ENCODE measurements at places on chromosomes 2 and 18.

DNA sequence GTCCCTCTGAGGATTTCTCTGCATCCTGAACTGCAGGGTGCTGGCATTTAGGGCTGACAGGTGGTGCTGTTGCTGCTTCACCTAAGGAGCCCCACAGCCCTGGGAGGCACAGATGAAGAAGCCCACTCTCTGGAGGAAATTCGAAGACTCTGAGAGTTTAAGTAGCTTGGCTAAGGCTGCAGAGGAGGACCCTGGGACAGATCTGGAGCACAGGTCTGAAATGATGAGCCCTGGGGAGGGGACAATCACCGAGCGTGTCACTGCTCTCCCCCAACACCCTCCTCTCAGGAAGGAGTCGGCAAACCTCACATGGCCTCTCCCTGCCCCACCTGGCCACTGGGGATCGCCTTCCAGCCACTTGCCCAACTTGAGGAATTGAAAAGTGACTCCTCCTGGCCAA lies 18.6 kb downstream of the CYP27C1 start:
- no peak for DNase-seq

DNA sequence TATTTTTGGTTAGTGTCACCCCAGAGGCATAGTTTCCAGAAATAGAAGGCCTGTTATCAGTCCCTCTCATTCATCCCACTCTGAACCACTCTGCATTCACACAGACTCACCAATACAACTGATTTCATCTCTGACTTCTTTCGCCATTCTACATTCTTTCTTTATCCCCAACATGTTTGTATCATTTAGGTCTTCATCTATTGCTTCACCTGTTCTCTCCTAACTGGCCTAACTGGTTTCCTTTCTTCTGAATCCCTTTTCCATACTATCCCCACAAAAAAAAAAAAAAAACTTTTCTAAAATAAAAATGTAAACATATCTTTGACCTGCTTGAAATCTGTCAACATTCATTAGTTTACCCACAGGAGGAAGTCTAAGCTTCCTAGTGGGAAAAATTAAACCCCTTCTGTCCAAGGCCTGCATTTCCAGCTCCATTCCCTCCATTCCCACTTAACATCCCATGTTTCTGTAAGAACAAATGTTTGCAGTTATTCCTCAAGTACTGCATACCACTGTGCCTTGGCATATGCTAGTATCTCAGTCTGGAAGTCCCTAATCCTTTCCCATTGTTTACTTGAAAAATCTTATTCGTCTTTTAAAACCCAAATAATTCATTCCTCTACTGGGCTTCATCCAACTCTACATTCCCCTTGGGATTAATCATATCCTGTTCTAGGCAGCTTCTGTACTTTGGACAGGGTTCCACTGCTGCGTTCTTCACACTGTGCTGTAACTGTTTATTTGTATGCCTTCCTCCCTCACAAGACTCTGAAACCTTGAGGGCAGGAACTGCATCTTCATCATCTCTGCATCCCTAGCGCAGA lies 68.5 kb downstream of the FIGN start:
- DNase-seq: no peak

DNA sequence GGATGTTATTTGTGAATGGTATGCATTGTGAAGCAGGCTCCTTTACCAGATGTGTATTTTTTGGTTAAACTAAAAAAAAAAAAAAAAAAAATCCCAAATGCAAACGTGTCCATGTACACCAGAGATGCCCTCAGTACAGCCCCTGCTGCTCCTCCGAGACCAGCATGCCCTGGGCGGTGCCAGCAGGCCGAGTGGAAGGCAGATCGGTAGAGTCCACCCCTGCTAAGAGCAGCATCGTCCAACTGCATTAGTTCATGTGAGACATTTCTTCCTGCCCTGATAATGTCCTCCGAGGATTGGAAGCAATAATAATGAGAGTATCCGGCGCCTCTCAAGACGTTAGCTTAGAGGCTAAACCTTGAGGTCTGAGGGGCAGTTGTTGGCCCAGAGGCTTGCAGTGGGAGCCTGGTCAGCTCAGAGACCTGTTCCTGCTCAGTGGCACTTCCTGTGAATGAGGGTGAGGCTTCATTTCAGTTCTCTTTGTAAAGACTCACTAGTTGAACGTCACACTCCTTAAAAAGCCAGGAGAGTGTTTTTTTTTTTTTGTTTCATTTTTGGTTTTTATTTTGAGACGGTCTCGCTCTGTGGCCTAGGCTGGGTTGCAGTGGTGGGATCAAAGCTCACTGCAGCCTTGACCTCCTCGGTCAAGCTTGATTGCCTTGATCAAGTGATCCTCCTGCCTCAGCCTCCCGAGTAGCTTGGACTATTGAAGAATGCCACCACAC lies 5.6 kb downstream of the SLC66A3 start:
- no peak for DNase-seq

GRCh38 chr18:49573835-49574234 lies 12.0 kb downstream of the LIPG start:
- DNase-seq: no peak

DNA sequence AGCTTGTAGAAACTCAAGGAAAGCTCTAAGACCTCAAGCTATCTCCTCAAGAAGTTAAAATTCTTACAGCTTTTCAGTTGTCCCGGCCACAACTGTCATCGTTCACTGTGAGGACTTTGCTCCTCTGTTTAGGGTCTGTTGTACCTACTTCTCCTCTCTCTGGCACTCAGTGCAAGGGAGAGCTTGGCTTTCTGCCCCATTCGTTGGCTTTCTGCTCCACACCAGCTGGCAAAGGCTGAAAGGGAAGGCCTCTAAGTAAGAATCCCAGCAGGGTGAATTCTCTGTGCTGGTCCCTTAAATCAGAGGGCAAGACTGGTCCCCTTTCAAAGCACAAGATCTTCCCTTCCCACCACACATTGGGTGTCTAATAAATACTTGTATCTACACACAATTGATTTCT lies 17.3 kb downstream of the ZBTB7C start:
- DNase-seq: no peak

GRCh38 chr2:43794956-43795355 lies 21.1 kb downstream of the DYNC2LI1 start:
- no peak for DNase-seq

- no peak for DNase-seq
These were observed 12.5 kb upstream of the ARMC9 start for GRCh38 chr2:231185886-231186285.

GRCh38 chr2:239232195-239232578 lies 168.6 kb downstream of the HDAC4 start:
- no peak for DNase-seq

- no peak for DNase-seq
These were observed 126.3 kb upstream of the SERTAD2 start for GRCh38 chr2:64780041-64780440.

DNA sequence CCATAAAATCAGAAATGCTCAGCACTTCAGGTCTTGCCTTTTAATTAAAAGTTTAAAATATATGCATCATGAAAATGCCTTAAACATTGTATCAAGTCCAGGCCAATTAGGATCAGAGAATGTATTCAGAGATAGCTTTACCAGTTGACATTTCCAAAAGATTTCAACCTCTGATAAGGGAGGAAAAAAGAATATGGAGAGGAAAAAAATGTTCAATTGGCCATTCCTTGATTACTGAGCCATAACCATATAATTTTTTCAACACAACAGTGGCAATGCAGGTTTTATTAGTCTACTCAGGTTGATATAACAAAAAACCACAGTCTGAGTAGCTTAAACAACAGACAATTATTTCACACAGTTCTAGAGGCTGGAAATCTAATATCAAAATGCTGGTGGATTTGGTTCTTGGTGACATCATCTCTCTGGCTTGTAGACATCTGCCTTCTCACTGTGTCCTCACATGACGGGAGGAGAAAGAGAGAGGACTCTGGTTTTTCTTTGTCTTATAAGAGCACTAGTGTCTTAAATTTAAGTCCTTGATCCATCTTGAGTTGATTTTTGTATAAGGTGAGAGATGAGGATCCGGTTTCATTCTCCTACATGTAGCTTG lies 111.9 kb downstream of the IRS1 start:
- no peak for DNase-seq

DNA sequence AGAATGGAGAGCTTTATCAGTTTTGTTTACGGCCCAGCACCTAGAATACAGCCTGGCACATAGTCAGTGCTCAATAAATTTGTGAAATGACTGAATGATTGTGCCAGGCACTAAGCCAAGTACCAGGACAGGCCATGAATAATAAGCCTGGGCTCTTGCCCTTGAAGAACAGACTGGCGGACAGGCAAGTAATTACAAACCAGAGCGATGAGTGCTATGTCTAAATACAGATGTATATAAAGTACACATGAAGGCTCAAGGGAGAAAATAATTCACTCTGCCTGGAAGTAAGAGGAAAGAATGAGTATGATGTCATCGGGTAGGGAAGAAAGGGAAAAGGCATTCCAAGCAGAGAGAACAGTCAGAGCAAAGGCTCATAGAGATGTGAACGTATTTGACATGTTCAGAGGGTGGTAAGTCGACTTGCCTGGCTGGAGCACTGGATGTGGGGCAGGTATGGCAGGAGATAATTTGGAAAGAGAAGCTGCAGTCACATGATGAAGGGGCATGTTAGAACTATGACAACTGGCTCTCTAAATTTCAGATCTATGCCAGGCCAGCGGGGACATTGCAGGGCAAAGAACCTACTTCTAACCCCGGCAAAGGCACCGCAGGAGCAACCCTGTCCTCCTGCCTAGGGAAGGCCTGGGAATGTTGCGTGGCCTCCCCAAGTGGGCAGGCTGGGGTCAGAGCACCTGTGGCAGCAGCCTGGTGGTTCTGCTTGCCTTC lies 119.1 kb upstream of the STPG4 start:
- no peak for DNase-seq

DNA sequence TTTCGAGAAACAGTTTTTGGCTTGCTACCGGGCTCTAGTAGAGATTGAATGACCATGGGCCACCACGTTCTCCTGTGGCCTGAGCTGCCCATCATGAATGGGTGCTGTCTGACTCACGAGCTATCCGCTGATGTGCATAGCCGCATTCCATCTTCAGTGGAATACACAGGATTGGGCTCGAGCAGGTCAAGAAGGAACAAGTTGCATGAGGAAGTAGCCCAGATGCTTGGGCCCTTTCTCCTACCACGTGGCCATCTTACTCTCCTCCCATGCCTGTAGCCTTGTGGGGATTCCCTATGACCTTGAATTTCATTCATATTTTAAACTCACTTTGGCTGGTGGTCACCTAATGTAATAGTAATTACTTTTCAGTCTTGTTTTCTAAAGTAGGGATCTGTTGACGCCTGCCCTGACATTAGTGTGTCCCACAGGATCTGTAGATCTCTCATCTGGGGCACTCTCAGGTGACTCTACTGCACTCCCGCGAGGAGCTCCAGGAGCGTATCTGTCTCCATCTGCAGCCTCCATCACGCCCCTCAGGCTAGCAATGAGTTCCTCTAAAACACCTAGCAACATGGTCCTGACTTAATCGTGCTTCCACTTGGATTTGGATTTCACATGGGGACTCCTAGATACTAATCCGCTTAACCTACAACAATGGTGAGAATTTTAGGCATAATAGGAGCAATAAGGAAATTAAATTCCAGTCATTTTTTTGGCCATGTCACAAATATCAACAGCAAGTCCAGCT lies 67.8 kb downstream of the PSMG2 start:
- DNase-seq: no peak

- DNase-seq: no peak
These were observed 3.2 kb downstream of the MPHOSPH10 start for GRCh38 chr2:71133603-71134002.

DNA sequence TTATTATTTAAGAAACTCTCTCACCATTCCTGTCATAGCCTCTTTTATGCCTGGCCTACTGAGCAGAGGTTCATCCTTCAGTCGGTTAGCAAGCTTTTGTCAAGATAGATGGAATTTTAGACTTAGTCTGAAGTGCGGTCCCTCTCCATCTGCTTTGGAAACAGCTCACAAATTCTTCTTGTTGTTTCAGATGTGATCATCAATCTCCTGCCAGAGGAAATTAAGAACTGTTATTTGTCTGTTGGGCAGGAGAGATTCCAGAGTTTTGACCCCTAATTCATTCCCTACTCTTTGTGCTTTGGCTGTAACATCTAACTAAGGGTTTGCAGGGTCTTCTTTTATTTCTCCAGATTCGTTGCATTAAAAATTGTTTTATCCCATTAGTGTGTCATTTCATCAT lies 56.4 kb downstream of the LRRTM1 start:
- no peak for DNase-seq

- no peak for DNase-seq
These were observed 45.3 kb downstream of the POLE4 start for GRCh38 chr2:75003773-75004172.

DNA sequence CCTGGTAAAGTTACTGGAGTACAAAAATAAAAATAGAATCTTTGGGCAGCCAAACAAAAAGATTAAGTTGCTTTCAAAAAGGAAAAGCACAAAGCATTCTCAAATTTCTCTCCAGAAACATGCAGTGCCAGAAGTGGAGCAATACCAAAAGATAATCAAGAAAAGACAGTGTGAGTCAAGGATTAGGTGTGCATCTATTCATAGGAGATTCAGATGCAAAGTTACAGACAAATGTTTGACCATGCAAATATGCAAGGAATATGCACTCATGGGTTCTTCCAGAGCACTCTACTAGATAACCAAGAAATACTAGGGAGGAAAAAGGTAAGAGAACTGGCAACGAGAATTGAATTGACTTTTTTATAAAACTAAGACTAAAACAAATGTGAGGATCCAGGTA lies 51.8 kb upstream of the CDH20 start:
- DNase-seq: no peak

- no peak for DNase-seq
These were observed 147.2 kb downstream of the TSN start for GRCh38 chr2:121902616-121903015.

DNA sequence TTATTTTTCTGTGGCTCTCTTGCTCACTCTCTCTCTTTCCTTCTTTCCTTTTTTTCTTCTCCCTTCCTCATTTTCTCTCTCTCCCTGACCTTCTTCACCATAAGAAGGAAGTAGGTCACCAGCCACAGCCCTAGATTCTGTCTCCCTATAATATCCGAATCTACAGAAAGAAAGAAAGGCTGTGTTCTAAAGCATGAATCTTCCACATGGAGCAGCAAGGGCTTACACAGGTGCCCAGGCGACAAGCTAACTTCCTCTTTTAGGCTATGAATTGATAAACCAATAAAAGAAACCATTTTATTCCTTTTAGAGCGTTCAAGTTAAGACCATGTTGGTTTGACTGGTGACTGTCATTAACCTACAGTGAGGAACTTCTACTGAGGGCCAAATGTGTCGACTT lies 49.3 kb downstream of the CACNB4 start:
- no peak for DNase-seq

DNA sequence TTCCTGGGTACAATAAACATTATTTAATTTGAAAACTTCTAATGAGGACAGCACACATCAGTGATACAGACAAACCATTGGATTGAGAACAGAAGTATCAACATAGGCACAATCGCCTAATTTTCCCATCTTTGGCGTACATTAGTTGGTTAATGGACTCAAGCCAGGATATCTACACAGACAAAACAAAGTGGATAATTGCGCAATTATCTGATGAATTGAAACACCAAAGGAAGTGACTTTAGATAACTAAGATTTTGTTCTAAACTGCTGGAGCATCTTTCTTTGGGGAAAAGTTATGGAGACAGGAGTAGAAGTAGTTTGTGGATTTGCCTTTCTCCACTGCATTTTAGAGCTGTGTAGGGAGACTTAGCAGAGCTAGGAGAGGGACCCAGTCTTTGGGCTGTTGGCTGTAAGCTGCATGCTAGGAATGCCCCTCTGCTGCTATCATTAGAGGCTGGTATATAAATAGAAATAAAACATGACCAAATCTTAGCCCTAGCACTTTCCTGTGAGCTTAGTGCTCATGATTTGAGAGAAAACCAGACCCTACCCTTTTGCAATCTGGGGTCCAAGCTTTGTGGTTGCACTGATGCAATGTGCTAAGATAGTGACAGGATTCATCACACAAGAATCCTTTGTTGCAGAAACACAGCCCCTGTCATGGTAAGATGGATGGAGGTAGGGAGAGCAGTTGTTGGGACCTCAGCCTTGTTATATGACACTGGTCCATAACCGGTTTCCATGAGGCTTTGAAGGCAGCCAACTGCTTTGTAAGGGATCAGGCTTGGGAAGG lies 264.5 kb upstream of the PIK3C3 start:
- DNase-seq: no peak
